ENCODE measurements at places on chromosomes 2 and 18.

DNA sequence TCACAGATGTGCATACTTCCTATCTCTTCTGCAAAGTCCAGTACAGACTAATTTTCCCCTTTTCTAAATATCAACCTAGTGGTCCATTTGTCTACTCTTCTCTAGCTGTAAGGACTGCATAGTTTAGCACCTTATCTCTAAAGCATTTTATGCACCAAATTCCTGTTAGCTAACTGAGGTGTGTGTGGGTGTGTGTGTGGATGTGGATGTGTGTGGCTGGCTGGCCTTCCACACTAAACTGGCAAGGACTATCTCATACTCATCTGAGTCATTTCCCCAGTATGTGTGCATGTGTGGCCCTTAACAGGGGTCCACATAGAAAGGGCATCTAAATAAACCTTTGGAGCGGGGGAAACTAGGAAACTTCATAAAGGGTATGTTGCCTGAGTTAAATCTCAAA, 139.6 kb downstream of the TTC32 start:
- DNase-seq, result no peak

GRCh38 chr2:43609290-43609918, 13.6 kb upstream of the THADA start:
- peak; percentile 38 for DNase-seq

GRCh38 chr2:159922563-159922962, 124.6 kb upstream of the CD302 start:
- no peak for DNase-seq

- DNase-seq, result no peak
Observed at GRCh38 chr18:53991805-53992204, 232.7 kb downstream of the MBD2 start.

- no peak for DNase-seq
Observed at GRCh38 chr18:58064406-58064998, 20.5 kb downstream of the NEDD4L start.

DNA sequence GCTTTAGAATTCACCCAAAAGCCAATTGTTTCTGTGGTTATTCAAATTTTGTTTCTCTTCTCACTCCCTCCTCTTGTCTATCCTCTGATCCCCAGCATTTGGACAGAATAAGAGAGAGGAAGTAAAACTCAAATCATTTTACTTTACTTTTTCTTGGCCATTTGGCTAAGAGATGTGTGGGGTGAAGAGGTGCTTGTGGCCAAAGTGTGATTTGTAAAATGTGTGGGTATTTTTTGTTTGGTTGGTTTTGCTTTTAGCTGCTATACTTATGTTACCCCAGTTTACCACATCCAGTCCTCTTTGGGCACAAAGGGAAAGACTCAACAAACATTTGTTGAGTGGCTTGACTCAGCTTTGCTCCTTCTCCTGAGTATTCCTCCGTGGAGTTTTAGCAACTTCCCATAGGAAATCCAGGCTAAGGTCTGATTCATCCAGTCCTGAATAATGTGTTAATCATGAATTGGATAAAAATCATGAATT, 109.1 kb upstream of the CYP1B1 start:
- no peak for DNase-seq

All from NCI-H2107 (cell line).